HepG2 (cell line): ENCODE measurements at places on chromosomes 16 and 17. TPM values are rescaled to one million over a fixed set of nuclear protein-coding genes. Genes with fewer than 3 reads are reported as not detected.

The AGRP gene
- polyA plus RNA-seq = not detected in 2 replicates

GRCh38 chr16:16096121-16096857 is 127.0 kb downstream of the ABCC6 start:
- DNase-seq = no peak

DNA sequence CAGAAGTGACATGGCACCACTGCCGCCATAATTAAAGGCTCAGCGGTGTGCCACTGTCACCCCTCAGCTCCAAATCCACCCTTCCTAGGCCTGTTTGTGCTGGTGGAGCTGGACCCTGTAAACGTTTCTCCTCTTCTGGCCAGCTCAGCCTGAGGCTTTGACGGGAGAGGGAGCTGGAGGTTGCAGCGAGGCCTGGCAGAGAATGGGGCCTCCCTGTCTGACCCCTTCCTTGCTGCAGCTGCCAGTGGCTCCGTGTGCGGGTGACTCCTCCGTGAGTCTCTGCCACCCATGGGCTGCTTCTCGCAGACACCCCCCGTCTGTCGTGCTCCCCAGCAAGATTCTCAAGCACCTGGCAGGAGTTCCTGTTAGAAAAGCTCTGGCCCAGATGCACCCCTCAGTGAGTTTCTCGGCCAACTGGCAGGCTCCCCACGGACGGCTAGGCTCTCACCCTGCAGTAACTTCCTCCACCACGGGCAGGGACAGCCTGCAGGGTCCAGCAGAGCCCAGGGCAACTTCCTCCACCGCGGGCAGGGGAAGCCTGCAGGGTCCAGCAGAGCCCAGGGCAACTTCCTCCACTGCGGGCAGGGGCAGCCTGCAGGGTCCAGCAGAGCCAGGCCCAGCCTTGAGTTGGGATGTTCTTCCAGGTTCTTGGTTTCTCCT is 4.7 kb upstream of the CHMP6 start:
- no peak for DNase-seq

The HCRT gene
- not detected in 2 replicates for polyA plus RNA-seq

The CD300LG gene
- polyA plus RNA-seq = not detected in 2 replicates

DNA sequence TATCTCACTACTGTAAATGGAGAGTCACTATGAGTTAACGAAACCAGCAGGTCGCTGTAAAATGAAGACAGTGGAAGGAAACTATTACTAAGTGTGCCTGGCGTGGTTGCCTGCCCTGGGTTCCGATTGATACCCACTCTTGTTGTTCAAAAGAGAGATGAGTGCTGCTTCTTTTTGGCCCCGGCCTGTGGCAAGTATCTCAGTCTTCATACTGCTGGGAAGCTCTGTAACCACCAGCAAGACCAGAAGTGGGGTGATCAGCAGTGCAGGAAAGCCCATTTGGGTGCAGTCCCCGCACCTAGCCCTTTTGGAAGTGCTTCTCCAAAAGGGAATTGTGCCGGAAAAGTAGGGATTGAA is 104.5 kb downstream of the SNX29 start:
- DNase-seq = no peak

The KRTAP9-2 gene
- not detected in 2 replicates for polyA plus RNA-seq

DNA sequence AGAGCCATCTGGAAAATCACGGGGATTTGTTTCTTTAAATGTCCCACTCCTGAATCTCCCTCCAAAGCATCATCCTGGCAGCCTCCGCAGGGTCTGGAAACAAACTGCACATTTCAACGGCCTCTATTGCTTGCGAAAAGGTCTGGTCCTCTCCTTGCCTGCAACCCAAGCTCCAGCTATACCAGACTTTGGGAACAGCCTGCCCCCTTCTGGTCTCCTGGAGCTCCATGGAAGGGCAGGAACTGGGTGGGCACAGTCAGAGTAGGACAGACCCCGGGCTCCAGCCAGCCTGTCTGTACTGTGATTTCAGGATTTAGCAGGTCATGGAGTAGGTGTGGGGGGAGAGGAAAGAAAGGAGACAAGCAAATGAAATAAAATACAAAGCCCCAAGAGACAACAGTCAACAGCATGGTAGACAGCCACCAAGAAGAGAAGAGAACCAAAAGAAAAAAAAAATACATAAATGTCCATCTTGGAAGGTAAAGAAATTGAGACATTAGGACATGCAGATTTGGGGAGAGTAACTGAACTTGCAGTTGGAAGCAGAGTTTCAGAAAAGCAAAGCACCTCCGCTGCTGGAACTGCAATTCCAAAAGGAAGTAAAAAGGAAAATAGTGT is 2.7 kb downstream of the XYLT1 start:
- DNase-seq = peak; percentile 33

- DNase-seq = peak; percentile 63
Observed at GRCh38 chr16:88633684-88634140, 4.7 kb upstream of the IL17C start.

GRCh38 chr17:67836205-67836987 is 11.1 kb downstream of the BPTF start:
- no peak for DNase-seq

The PRSS33 gene
- not detected in 2 replicates for polyA plus RNA-seq
